ENCODE measurements at places on chromosomes 1 and 21.

- DNase-seq, result peak; percentile 24
Observed at GRCh38 chr1:230639714-230640209, 2.5 kb upstream of the COG2 start.

DNA sequence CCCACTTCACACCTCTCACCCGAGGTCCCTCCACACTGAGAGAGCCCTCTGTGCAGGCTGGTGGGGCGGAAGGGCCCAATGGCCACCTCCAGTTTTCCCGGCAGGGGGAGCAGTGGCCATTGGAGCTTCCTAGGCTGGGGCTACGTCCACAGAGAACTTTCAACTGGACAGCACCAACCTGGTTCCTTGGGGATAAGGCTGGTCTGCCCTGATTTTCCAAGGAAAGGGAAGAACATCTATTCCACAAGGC lies 20.3 kb upstream of the LAPTM5 start:
- DNase-seq, result no peak

GRCh38 chr1:59379371-59379728 lies 82.5 kb downstream of the FGGY start:
- no peak for DNase-seq

GRCh38 chr1:180252638-180253536 lies 22.8 kb downstream of the LHX4 start:
- peak; percentile 29 for DNase-seq

- no peak for DNase-seq
Observed at GRCh38 chr1:51792864-51793263, 85.7 kb downstream of the NRDC start.

- no peak for DNase-seq
Observed at GRCh38 chr1:218809625-218810024, 364.1 kb upstream of the LYPLAL1 start.

GRCh38 chr1:240188139-240188538 lies 96.5 kb downstream of the FMN2 start:
- no peak for DNase-seq

DNA sequence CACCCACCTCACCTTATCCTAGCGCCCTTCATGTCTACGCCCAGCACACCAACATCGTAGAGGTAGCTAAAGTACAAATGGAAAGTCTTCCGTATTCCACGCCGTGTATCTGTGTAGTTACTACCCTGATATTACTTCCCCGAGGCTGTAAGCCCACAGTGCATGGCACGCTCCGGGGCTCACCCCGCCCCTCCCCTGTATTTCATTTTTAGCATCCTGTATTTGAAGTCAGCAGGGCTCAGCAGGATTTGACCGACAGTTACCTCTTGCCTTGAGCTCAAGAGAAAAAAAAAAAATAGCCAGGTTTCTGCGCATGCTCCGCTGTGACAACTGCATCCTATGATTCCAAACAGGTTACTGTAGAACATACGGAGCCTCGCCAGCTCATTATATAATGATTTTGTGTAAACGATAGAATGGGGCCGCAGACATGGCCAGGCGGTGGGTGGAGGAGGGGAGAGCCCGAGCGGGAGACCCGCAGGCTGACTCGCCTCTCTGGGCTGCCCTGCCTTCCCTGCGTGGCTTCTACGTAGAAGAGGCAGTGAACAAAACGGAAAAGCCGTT lies 1.3 kb downstream of the ABCG1 start:
- peak; percentile 82 for DNase-seq

GRCh38 chr1:57503337-57503736 lies 79.5 kb upstream of the DAB1 start:
- no peak for DNase-seq

DNA sequence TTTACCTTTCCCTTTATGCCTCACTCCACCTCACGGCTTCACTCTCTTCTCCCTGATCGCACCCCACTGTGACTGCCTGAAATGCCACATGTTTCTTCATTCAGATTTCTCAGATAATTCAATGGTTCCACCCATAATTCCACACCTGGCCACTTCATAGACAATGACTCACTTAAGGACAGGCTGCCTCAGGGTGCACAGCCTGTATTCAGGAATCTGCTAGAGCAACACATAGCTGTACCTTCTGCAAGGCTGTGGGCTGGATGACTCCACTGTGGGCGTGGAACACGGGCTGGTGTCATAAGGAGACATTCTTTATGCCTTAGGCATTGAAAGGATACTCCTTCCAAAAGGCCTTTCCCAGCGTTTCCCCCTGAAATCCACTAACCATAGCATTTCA lies 36.1 kb downstream of the L1TD1 start:
- DNase-seq, result no peak

DNA sequence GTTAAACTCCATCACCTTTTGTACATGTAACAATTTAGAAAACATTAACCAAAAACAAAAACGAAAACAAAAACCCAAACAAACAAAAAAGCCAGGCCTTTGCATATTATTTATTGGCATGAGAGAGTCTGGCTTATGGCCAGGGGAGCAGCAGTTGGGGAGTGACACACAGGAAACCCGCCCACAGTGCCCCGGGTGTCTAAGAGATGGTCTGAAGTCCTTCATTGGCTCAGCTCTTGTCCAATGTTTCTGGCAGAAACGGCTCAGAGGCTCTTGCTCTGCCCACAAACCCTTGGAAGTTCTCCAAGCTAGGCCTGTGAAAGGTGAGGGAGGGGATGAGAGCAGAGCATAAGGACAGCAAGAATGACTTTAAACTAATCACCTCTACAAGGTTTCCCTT lies 131.5 kb downstream of the CNIH3 start:
- no peak for DNase-seq

- DNase-seq, result no peak
Observed at GRCh38 chr1:21216835-21217811, 40.4 kb upstream of the EIF4G3 start.

DNA sequence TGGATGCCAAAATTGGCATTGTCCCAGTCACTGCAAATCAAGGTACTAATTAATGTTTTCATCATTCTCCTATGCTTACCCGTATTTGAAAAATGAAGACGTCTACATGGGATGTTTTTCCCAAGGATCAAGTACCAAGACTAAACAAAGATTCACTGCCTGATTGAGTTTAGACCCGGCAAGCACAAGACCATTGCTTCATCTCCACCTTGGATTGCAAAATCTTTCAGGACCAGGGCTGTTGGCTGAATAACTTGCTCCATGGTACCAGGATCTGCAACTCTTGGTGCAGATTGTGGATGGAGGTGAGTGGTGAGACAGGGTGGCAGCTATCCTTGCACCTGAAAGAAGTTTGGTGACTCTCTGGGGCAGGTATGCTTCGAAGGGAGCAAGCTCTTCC lies 122.5 kb upstream of the ETS2 start:
- no peak for DNase-seq

DNA sequence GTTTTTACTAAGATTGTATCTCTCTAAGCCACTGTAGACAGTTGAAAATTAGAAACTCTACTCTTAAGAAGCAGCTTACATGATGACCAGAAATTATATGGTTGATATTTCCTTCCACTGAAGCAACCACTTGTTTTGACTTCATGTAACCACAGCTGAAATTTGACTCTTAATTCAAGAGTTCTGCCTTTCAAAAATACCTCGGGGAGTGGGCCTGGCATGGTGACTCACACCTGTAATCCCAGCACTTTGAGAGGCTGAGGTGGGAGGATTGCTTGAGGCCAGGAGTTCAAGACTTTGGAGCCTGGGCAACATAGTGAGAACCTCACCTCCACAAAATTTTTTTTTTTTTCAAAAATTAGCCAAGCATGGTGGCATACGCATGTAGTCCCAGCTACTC lies 4.3 kb downstream of the AMPD1 start:
- DNase-seq, result no peak

All from SHP77 (cell line).